SK-N-SH (cell line): ENCODE measurements at places on chromosomes 12 and 14.

DNA sequence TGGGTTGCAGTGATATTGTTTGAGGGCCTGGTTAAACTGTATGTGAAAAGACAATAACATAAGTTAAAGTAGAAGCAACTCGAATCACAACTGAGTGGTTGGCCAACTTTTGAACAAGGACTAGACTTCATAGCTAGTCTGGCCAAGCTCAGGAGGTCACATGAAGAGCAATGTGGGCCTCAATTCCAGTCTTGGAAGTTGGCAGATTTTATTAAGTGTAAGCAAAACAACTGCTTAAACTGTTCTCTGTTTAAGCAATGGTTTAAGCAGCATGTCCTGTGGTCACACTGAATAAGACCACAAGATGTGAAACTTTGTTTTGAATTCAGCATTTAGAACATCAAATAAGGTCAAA, 100.4 kb downstream of the TMTC3 start:
- peak overlapping the region; percentile 95 for H3K27ac ChIP-seq
- H3K4me1 ChIP-seq, result no peaks in the 10 kb centered on the region; the same call in 1 of the 2 replicates
- H3K4me3 ChIP-seq, result no peak overlapping the region
- no peak for DNase-seq

DNA sequence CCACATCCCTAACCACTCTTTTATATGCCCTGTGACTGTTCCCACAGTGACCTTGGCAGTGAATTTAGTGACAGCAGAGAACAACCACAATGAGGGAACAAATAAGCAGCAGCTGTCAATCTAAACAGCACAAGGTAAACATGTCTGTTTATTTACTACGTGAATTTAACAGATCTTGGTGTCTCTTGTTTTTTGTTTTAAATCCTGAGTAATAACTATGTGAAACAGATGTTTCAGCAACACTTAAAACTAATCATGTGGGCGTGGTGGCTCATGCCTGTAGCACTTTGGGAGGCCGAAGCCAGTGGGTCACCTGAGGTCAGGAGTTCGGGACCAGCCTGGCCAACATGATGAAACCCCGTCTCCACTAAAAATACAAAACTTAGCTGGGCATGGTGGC, 17.0 kb upstream of the CFAP54 start:
- no peak for DNase-seq
- no peaks in the 10 kb centered on the region for H3K36me3 ChIP-seq
- H3K4me1 ChIP-seq, result no peaks in the 10 kb centered on the region
- no peaks in the 10 kb centered on the region for H3K27me3 ChIP-seq
- H3K27ac ChIP-seq, result no peak overlapping the region

DNA sequence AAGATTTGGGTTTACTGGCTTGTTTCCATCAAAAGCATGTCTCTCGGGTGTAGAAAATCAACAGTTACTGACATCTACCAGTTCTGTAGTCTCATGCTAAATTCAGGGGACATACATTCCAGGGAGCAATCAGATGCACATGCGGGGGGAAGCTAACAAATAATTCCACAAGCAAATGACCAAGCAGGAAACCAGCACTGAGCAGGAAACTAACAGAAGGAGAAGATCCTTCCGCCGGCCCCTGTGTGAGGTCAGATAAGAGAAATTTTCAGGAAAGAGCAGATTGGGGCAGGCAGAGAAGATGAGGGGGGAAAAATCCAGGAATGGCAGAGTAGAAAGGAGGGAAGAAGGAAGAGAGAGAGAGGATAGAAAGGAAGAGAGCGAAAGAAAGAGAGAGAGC, 127.6 kb upstream of the TMCC3 start:
- H3K4me1 ChIP-seq, result no peaks in the 10 kb centered on the region
- no peak for DNase-seq
- no peak overlapping the region for H3K4me3 ChIP-seq
- H3K27ac ChIP-seq, result no peak overlapping the region

DNA sequence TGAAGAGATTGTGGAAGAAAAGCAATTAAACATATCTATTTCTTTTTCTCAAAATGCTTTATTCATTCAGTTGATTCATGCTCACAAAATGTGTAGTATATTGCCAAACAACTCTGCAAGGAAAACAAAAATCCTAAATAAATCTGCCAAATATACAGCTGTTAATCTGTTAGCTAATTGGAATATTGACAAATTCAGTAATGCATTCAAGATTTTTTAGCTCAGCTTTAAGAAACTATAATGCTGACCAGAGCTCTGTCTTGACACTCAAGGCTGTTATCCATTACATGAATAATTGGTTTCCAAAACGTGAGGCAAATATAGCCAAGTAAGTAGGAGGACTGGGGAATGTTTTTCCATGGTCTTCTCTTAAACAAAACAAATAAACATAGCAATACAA, 146.8 kb downstream of the TMTC2 start:
- no peak overlapping the region for H3K4me3 ChIP-seq
- no peak for DNase-seq
- no peaks in the 10 kb centered on the region for H3K36me3 ChIP-seq
- H3K27ac ChIP-seq, result no peak overlapping the region
- no peaks in the 10 kb centered on the region for H3K27me3 ChIP-seq
- H3K4me1 ChIP-seq, result peaks cover 17% of the 10 kb centered on the region; the same call in 1 of the 2 replicates

DNA sequence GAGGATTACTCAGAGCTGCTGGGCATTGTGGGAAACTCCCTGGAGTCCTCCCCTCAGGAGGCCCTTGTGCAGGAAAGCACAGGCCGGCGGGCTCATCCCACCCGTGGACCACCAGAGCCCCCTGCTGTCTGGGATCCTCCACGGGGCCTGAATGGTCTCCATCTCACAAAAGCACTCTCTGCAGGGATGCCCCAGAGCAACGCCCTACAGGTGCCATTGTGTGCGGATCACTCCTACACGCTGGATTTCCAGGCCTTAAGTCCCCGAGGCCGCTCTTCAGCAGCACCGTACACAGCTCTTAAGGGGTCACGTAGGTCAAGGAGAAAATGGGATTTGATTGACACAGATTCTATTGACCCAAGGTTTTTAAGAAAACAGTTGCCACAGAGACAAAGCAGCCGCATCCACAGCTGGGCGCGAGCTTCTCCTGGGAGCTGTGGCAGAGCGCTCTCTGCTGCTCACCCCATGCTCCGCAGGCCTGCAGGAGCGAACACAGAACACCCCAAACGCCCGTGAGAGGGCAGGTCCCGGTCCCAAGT, 36.7 kb upstream of the RIMBP2 start:
- no peaks in the 10 kb centered on the region for H3K36me3 ChIP-seq
- H3K4me3 ChIP-seq, result no peak overlapping the region
- peak; percentile 77 for DNase-seq
- no peak overlapping the region for H3K27ac ChIP-seq

GRCh38 chr12:105171691-105172436, 64.1 kb downstream of the APPL2 start:
- H3K27ac ChIP-seq, result no peak overlapping the region
- H3K4me3 ChIP-seq, result no peak overlapping the region
- no peak for DNase-seq
- H3K36me3 ChIP-seq, result peaks cover 72% of the 10 kb centered on the region

- H3K27ac ChIP-seq, result no peak overlapping the region
- peaks cover 4% of the 10 kb centered on the region for H3K4me1 ChIP-seq
- no peak overlapping the region for H3K4me3 ChIP-seq
- no peaks in the 10 kb centered on the region for H3K27me3 ChIP-seq
- no peak for DNase-seq
Observed at GRCh38 chr14:64289571-64289970, 4.6 kb downstream of the ESR2 start.

DNA sequence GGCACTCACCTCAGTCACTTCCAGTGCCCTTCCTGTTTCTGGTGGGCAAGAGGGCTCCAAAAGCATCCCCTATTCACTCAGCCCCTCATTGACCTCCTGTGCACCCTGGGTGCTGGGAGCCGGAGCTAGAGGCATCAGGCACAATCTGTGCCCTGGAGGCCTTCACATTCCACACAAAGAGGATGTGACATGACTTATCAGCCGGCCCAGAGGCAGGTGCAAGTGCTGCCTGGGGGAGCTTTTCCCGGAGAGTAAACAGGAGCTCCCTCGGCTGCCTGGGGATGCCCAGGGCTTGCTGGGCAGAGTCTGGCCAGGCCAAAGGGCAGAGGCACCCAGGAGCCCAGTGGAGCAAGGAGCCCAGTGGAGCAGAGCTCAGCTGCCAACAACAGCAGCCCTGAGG, 64.5 kb downstream of the BCL11B start:
- H3K27me3 ChIP-seq, result peaks cover 48% of the 10 kb centered on the region
- no peaks in the 10 kb centered on the region for H3K4me1 ChIP-seq
- H3K36me3 ChIP-seq, result no peaks in the 10 kb centered on the region
- H3K4me3 ChIP-seq, result no peak overlapping the region

GRCh38 chr12:40446385-40446784, 221.6 kb downstream of the LRRK2 start:
- no peaks in the 10 kb centered on the region for H3K36me3 ChIP-seq
- DNase-seq, result peak; percentile 24
- H3K4me1 ChIP-seq, result no peaks in the 10 kb centered on the region

GRCh38 chr14:32650665-32651064, 288.0 kb upstream of the NPAS3 start:
- no peaks in the 10 kb centered on the region for H3K27me3 ChIP-seq
- DNase-seq, result no peak
- no peaks in the 10 kb centered on the region for H3K36me3 ChIP-seq
- H3K4me3 ChIP-seq, result no peak overlapping the region
- H3K4me1 ChIP-seq, result no peaks in the 10 kb centered on the region; the same call in 1 of the 2 replicates

DNA sequence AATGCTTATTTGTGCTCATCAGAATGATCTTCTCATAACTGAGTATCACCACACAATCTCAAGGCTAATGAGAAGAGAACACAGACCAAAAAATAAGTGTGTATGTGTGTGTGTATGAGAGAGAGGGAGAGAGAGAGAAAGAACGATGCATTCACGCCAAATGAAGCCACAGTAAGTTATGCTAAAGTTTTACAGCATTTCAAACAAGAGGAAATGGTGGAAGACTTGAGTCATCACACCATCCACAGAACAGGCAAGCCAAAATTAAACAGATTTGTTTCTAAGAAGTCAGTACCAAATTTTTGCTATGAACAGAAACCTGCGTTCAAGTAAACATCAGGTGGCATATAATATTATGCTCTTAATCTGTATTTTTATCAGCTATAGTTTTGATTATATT, 141.2 kb downstream of the MED13L start:
- no peaks in the 10 kb centered on the region for H3K27me3 ChIP-seq
- DNase-seq, result no peak
- H3K27ac ChIP-seq, result peak overlapping the region; percentile 81
- peaks cover 64% of the 10 kb centered on the region for H3K4me1 ChIP-seq
- no peak overlapping the region for H3K4me3 ChIP-seq

DNA sequence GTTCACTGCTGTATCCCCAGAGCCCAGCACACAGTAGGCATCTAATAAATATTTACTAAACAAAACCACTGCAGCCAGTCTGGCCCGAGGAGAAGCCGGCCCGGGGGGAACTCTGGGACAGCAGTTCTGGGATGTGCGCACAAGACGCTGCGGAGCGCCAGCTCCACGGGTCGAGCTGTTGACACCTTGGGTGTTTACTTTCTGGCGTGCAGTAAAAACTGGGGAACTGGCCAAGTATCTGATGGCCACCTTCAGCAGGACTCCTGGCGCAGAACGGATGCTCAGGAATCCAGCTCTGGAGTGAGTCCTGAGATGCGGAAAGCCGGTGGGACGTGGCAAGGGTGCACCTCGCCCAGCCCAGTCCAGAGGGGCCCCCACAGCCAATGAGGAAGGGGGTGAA, 65.6 kb downstream of the NCOR2 start:
- H3K27me3 ChIP-seq, result no peaks in the 10 kb centered on the region
- no peaks in the 10 kb centered on the region for H3K36me3 ChIP-seq
- H3K4me3 ChIP-seq, result no peak overlapping the region
- no peak for DNase-seq
- peaks cover 80% of the 10 kb centered on the region; the same call in 1 of the 2 replicates for H3K4me1 ChIP-seq
- H3K27ac ChIP-seq, result peak overlapping the region; percentile 66; the same call in 1 of the 2 replicates

DNA sequence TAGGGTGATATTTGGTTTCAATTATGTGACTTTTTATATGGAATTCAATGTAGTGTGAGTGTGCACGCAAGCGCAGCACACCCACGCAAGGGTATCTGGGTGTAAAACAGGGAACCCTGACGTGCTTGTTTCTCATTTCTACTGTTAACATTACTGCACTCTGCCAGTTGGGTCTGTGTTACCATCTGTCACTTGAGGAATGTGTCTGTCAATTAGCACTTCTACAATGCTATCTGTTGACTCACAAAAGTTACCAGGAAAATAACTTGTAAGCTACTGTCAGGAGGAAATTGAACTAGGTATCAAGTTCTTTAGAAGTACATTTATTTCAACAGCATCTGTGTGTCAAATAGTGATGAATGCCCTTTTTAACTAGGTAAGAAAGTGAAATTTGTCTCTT, 695.5 kb upstream of the LRFN5 start:
- H3K27ac ChIP-seq, result no peak overlapping the region
- DNase-seq, result no peak
- H3K36me3 ChIP-seq, result no peaks in the 10 kb centered on the region
- H3K4me3 ChIP-seq, result no peak overlapping the region
- no peaks in the 10 kb centered on the region for H3K27me3 ChIP-seq

GRCh38 chr12:116425256-116426193, 133.7 kb upstream of the MAP1LC3B2 start:
- H3K27me3 ChIP-seq, result no peaks in the 10 kb centered on the region
- H3K36me3 ChIP-seq, result no peaks in the 10 kb centered on the region
- H3K4me3 ChIP-seq, result no peak overlapping the region
- no peaks in the 10 kb centered on the region; the same call in 1 of the 2 replicates for H3K4me1 ChIP-seq

- H3K27me3 ChIP-seq, result no peaks in the 10 kb centered on the region
- no peak for DNase-seq
- H3K36me3 ChIP-seq, result no peaks in the 10 kb centered on the region
- H3K27ac ChIP-seq, result no peak overlapping the region
Observed at GRCh38 chr14:61927060-61927459, 164.8 kb downstream of the SNAPC1 start.

GRCh38 chr14:30035361-30035760, 107.7 kb upstream of the PRKD1 start:
- no peak overlapping the region for H3K27ac ChIP-seq
- H3K4me1 ChIP-seq, result no peaks in the 10 kb centered on the region
- H3K36me3 ChIP-seq, result no peaks in the 10 kb centered on the region

DNA sequence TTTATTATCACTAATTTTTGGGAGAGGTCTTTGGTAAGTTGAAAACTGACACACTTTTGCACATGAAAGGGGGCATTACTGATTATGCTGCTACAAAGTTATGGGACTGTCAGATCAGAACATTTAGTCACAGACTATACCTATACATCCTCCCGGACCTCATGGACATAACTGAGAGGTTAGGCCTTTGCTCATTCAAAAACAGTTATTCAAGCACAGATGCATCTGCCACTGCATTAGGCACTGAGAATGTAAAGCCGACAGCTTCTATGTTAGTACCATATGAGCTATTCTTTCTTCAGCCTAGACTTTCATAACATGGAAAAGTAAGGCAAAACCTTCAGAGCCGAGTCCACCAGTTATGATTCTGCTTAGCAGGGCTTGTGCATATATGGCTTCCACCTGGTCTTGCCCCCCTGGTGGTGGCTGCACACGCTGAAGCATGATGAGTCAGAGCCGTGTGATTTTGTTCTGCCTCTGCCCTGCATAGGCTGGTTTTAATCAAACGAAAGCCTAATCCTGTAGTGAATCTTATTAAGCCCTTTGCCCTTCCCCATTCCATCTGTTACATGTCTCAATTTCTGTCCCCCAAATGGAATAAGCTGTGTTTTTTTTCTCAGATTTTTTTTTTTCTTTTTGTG, 21.8 kb upstream of the RNU6-8 start:
- no peaks in the 10 kb centered on the region for H3K36me3 ChIP-seq
- H3K4me1 ChIP-seq, result peaks cover 4% of the 10 kb centered on the region; the same call in 1 of the 2 replicates
- peak overlapping the region; percentile 66 for H3K27ac ChIP-seq
- no peak overlapping the region for H3K4me3 ChIP-seq
- peak; percentile 80 for DNase-seq

- peaks cover 21% of the 10 kb centered on the region for H3K4me1 ChIP-seq
- no peaks in the 10 kb centered on the region for H3K27me3 ChIP-seq
- H3K36me3 ChIP-seq, result no peaks in the 10 kb centered on the region
- no peak overlapping the region for H3K4me3 ChIP-seq
- no peak overlapping the region for H3K27ac ChIP-seq
Observed at GRCh38 chr12:2333491-2334195, 280.9 kb downstream of the CACNA1C start.

GRCh38 chr12:121232977-121233627, 23.2 kb downstream of the P2RX4 start:
- no peaks in the 10 kb centered on the region; the same call in 1 of the 2 replicates for H3K36me3 ChIP-seq
- no peaks in the 10 kb centered on the region for H3K4me1 ChIP-seq
- H3K27ac ChIP-seq, result no peak overlapping the region
